ENCODE measurements at places on chromosomes 7 and 10.

- DNase-seq: no peak
Observed at GRCh38 chr10:62748386-62748785, 56.1 kb upstream of the ADO start.

DNA sequence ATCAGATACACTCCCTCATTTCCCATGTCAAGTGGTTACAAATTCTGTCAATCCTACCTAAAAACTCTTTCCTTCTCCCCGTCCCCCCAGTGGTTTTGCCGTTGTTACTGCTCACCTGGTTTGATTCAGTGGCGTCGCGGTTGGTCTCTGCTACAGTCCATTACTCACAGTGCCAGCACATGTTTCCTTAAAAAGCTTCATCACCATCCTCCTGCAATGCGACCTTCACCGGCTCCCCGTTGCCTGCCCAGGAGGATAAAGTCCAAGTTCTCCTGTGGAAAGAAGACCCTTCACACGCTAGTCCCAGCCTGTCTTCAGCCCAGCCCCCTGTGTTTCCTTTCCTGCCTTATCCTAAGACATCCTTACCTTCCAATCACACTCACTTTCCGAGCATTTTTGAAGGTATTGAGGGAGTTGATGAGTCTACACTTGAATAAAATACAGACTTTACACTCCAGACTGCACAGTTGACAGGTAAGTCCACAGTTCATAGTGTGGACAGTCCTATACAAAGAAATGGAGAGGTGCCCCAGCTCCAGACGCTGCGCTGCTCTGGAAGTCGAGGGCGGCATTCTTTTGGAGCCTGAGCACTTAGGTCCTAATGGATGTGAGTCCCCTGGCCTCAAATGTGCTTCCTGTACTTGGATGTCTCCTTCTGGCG, 3.4 kb upstream of the LARP4B start:
- DNase-seq: no peak

- peak; percentile 87 for DNase-seq
Observed at GRCh38 chr7:30226614-30227268, 57.7 kb upstream of the ZNRF2 start.

GRCh38 chr7:39349452-39350123, 216.6 kb upstream of the YAE1 start:
- DNase-seq: no peak

- DNase-seq: no peak
Observed at GRCh38 chr10:108597031-108597430, 1326.3 kb downstream of the XPNPEP1 start.

DNA sequence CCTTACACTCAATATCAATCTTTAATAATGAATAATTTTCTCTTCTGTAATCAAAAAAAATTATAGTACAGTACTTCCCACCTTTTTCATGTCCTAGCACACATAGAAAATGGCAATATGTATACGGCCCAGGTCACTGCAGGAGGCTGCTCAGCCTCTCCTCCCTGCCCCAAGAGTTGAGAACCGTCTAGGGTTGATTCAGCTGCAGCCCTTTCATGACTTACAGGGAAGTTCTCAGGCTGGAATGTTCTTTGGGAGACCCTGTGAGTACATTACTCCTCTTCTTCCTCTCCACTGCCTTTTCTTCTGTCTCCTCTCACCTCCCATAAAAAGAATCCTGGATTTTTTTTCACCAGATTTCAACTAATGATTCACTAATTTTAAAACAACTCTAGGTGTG, 180.0 kb downstream of the HDAC9 start:
- DNase-seq: no peak

- peak; percentile 51 for DNase-seq
Observed at GRCh38 chr10:15369256-15370211, 1.6 kb downstream of the FAM171A1 start.

DNA sequence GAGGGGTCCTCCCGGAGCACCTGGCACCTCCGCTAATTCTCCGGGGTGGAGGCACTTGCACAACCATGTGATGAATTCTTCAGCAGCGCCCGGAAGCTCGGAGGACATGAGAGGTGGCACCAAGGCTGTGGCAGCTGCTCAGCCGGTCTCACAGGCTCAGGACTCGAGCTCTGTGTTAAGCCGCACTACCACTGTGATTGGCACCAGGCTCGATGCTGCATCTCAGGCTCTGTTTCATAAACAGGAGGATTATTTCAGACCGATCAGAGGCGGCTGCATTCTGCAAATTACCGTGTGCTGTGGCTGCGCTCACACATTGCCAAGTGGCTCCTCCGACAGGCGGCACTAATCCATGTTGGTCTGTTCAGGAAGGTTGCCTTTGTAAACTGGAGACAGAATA, 495.2 kb downstream of the DNAJB6 start:
- no peak for DNase-seq

GRCh38 chr7:39271402-39271801, 293.7 kb downstream of the POU6F2 start:
- DNase-seq: no peak

DNA sequence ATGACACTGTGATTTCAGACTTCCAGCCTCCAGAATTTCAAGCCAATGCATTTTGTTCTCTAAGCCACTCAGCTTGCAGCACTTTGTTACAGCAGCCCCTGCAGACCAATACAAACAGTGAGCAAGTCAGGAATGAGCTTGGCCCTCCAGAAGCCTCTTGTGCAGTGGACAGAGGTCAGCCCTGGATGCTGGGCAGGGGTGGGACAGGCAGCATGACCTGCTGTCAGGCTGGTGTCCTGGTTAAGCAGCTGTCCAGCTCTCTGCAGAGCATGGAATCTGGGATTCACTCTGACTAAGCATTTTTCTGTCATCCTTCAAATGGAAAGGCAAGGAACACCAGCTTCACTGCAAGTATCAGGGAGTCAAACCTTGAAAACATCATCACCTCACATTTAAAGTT, 85.5 kb upstream of the GDF10 start:
- no peak for DNase-seq

DNA sequence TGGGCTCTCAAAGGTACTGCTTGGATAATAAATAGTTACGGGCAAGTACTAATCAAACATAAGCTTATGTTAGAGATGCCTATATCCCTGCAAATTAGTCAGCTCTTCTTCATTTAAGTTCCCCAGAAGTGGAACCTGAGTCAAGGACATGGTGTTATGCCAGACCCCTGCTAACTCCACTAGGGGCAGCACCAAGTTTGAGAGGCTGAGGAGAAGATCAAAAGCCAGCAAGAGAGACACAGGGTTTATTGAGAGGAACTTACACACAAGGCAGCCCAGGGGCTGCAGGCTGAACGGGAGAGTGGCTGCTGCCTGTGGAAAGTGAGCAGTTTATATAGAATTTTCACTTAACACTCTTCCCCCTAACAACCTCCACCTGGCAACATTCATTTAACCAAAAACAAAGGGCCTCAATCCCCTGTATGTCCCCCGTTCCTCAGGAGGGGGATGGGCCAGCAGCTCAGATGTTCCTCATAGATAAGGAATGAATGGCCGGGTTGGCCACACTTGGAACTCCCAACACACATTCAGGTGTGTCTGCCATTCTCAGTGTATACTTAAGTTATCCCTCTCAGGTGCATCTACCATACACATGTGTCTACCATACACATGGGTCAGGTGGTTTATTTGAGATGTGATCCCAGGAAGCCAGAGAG, 62.6 kb upstream of the GHITM start:
- peak; percentile 10 for DNase-seq

- DNase-seq: no peak
Observed at GRCh38 chr10:77385315-77385714, 252.3 kb downstream of the KCNMA1 start.

- DNase-seq: no peak
Observed at GRCh38 chr10:59517341-59517899, 155.1 kb upstream of the FAM13C start.

DNA sequence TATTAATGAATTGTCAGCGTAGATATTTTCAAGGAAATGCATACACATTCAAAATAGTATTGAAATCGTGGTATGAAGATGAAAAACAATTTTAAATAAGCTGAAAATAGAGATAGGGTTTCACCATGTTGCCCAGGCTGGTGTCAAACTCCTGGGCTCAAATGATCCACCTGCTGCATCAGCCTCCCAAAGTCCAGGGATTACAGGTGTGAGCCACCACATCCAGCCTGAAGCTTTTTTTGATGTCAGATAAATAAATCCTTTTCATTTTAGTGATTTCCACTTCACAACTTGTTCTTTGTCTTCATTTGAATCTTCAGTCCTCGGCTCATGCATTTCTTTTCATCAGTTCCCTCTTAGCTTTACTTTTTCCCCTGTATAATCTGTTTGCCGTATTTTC, 4.6 kb downstream of the CDK13 start:
- DNase-seq: no peak

DNA sequence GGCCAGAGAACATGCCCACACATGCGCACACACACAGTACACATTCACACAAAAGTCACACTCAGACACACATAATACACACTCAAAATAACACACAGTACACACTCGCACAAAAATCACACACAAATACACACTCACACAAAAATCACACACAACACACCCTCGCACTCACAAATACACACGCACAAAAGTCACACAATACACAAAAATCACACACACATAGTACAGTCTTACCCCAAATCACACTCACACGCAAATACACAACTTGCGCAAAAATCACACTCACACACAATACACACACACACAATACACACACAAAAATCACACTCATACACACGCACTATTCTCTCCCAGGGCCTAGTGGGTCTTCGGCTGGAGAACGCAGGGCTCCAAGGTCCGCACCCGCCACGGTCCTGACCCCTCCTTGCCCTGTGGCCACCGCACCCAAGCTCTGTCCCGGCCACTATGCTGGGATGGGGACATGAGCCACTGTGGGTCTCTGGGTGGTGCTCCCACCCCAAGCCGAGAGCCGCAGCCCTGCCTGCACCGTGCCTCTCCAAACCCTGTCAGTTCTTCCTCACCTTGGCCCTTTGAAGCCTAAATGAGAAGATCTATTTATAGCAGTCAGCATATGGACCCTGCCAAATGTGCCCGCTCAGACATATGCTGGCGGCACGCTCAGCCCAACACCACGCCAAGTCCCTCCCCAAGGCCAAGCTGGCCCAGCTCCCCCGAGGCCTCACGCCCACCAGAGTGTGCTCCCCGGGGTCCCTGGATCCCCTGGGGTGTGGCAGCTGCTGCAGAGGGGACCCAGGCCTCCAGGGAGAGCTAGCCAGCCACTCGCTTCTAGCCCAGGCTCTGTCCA, 55.9 kb downstream of the ELFN1 start:
- DNase-seq: no peak
